B cell (primary cell): ENCODE measurements at places on chromosomes 7 and 10. TPM values are rescaled to one million over a fixed set of nuclear protein-coding genes. Genes with fewer than 3 reads are reported as not detected.

GRCh38 chr7:66429498-66430163 lies 199.1 kb upstream of the KCTD7 start:
- DNase-seq = no peak
- no peak overlapping the region for H3K4me3 ChIP-seq
- no peaks in the 10 kb centered on the region for H3K4me1 ChIP-seq
- H3K27me3 ChIP-seq = no peaks in the 10 kb centered on the region

GRCh38 chr7:106905734-106906133 lies 40.7 kb downstream of the PIK3CG start:
- no peak overlapping the region for H3K27ac ChIP-seq
- H3K4me1 ChIP-seq = no peaks in the 10 kb centered on the region
- no peak overlapping the region for H3K4me3 ChIP-seq
- no peaks in the 10 kb centered on the region for H3K27me3 ChIP-seq

DNA sequence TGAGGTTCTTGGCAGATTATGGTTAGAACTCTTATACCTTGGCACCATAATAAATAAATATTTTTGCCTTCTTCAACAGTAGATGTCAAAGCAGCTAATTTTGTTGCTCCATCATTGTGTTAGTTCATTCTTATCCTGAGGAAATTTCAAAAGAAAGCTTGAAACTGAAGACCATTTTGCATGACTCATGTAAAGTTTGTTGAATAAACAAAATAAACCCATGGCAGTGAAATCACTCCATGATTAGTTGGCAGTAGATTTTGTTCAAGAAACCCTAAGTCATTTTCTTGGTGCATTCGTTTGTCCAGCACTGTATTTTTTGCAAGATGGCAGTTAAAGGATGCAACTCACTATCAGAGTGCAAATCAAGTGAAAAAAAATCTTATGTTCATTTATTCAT lies 91.6 kb downstream of the HECW1 start:
- no peak overlapping the region for H3K27ac ChIP-seq
- DNase-seq = no peak
- H3K27me3 ChIP-seq = no peaks in the 10 kb centered on the region
- H3K4me3 ChIP-seq = no peak overlapping the region

GRCh38 chr7:5831196-5831595 lies 49.4 kb upstream of the OCM start:
- H3K27me3 ChIP-seq = no peaks in the 10 kb centered on the region
- DNase-seq = no peak
- H3K4me3 ChIP-seq = no peak overlapping the region
- no peaks in the 10 kb centered on the region for H3K36me3 ChIP-seq

CBLL1 gene
- total RNA-seq = 49.9 and 57.2 TPM in 2 replicates

PTPN20 gene
- 2.4 and 4.2 TPM in 2 replicates for total RNA-seq

- H3K4me1 ChIP-seq = no peaks in the 10 kb centered on the region
- no peak overlapping the region for H3K27ac ChIP-seq
- H3K4me3 ChIP-seq = no peak overlapping the region
- no peaks in the 10 kb centered on the region for H3K36me3 ChIP-seq
- H3K27me3 ChIP-seq = no peaks in the 10 kb centered on the region
Observed at GRCh38 chr7:68073701-68074100, 1077.1 kb downstream of the TYW1 start.

OR13A1 gene
- 2.3 TPM in 2 replicates for total RNA-seq

EPHB6 gene
- total RNA-seq = 63.0 and 69.6 TPM in 2 replicates

TMEM270 gene
- total RNA-seq = not detected in 2 replicates

GRCh38 chr10:62638062-62638477 lies 166.4 kb upstream of the ADO start:
- H3K27ac ChIP-seq = peak overlapping the region; percentile 66
- H3K4me3 ChIP-seq = no peak overlapping the region
- no peaks in the 10 kb centered on the region for H3K27me3 ChIP-seq
- H3K4me1 ChIP-seq = peaks cover 58% of the 10 kb centered on the region

LSM5 gene
- 32.1 and 34.7 TPM in 2 replicates for total RNA-seq

DNA sequence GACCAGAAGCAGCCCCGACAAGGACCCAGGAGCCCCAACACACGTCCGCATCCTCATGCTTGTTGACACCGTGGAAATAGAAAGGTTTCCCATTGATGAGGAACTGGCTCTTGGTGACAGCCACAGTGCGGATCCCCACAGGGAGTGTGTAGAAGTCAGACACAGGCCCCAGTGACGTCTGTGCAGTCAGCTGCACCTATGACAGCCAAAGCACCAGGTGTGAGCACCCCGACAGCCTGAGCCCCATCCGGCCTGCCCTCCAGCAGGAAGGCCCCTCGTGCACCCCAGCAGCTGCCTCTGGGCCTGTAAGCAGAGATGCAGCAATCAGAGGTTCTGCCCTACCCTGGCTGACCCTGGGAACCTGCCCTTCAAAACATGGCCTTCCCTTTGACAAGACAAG lies 7.1 kb downstream of the GUSB start:
- no peak overlapping the region for H3K27ac ChIP-seq
- no peak overlapping the region for H3K4me3 ChIP-seq
- no peaks in the 10 kb centered on the region for H3K4me1 ChIP-seq
- no peaks in the 10 kb centered on the region for H3K27me3 ChIP-seq
- no peaks in the 10 kb centered on the region for H3K36me3 ChIP-seq

CARD11 gene
- 129 and 133 TPM in 2 replicates for total RNA-seq

DNA sequence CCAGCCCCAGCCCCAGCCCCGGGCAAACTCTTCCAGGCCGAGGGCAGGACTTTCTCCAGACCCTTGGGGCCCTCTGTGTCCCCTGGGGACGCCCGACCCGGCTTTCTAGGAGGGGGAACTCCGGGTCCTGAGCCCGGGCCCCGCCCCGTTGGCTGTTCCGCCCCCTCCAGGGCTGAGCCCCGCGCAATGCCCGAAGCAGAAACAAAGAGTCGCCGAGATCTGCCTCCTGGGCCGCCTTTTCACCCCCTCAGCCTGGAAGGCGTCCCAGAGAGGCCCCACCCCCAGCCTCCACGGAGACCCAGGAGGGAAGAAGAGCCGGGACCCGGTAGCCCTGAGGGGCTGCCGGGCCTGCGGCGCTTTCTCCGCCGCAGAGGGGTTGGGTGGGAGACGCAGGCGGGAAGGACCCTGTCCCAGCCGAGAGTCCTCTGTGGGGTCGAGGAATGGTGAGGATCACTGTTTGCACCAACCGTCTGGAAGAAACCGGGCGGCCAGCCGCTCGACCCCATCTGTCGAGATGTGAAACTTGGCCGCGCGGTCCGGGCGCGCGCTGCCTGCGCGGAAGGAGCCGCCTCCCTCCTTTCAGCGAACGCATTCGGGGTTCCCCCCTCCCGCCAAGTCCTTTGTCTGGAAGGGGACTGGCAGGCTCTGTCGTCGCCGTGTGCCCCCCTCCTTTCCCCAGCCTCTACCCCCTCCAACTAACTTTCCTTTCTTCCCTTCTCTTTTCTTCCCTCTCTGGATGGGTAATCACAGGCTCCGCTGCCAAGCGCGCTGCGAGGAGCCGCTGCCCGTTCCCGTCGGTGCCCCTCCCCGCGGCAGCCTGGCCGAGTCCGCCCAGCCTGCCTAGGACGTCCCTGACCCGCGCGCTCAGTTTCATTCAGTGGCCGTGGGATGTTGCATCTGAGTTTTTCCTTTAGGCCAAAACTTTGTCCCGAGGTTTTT lies 10.2 kb downstream of the EN2 start:
- no peaks in the 10 kb centered on the region for H3K36me3 ChIP-seq
- peaks cover 93% of the 10 kb centered on the region for H3K27me3 ChIP-seq
- H3K4me1 ChIP-seq = peaks cover 39% of the 10 kb centered on the region
- peak overlapping the region; percentile 27 for H3K4me3 ChIP-seq
- peak; percentile 53 for DNase-seq

GRCh38 chr10:132397671-132398565 lies 918 bp downstream of the PWWP2B start:
- H3K4me1 ChIP-seq = peaks cover 74% of the 10 kb centered on the region
- peak overlapping the region; percentile 75 for H3K4me3 ChIP-seq
- H3K36me3 ChIP-seq = no peaks in the 10 kb centered on the region
- peak overlapping the region; percentile 88 for H3K27ac ChIP-seq
- no peaks in the 10 kb centered on the region for H3K27me3 ChIP-seq
- DNase-seq = peak; percentile 76

PTF1A gene
- total RNA-seq = not detected in 2 replicates

- no peak overlapping the region for H3K27ac ChIP-seq
- DNase-seq = no peak
- no peak overlapping the region for H3K4me3 ChIP-seq
Observed at GRCh38 chr10:44385696-44386441, 972 bp upstream of the CXCL12 start.

GRCh38 chr10:122531939-122532338 lies 28.6 kb upstream of the DMBT1 start:
- H3K4me1 ChIP-seq = no peaks in the 10 kb centered on the region
- H3K4me3 ChIP-seq = no peak overlapping the region
- H3K27ac ChIP-seq = no peak overlapping the region
- no peaks in the 10 kb centered on the region for H3K36me3 ChIP-seq
- H3K27me3 ChIP-seq = no peaks in the 10 kb centered on the region

RNF133 gene
- not detected in 2 replicates for total RNA-seq

- no peaks in the 10 kb centered on the region for H3K36me3 ChIP-seq
- H3K27ac ChIP-seq = no peak overlapping the region
- H3K4me3 ChIP-seq = no peak overlapping the region
- H3K4me1 ChIP-seq = no peaks in the 10 kb centered on the region
Observed at GRCh38 chr10:100392686-100393003, 45.6 kb downstream of the SCD start.

GRCh38 chr7:31772211-31772610 lies 85.2 kb downstream of the PPP1R17 start:
- H3K4me3 ChIP-seq = no peak overlapping the region
- H3K27ac ChIP-seq = no peak overlapping the region
- no peak for DNase-seq
- no peaks in the 10 kb centered on the region for H3K36me3 ChIP-seq
- H3K27me3 ChIP-seq = no peaks in the 10 kb centered on the region

POLD2 gene
- 86.7 and 91.0 TPM in 2 replicates for total RNA-seq

DNA sequence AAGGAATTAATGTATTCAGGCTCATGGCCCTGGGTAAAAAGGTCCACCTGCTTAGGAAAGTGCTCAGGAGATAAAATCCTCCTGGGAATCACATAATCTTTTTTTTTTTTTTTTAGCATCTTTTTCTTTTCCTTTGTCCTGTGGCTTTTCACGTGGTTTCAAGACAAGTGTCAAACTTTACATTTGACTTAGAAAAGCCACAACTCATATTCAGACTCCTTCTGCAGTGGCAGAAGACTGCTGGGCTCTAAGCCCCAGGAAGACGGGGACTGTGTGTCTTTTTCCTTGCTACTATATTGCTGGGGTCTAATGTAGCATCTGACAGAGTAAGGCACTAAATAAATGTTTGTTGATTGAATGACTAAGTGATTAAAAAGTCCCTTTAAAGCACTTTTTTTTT lies 127.5 kb upstream of the ANKRD1 start:
- H3K27ac ChIP-seq = no peak overlapping the region
- no peaks in the 10 kb centered on the region for H3K4me1 ChIP-seq
- no peak overlapping the region for H3K4me3 ChIP-seq

- peak overlapping the region; percentile 91 for H3K27ac ChIP-seq
- H3K4me3 ChIP-seq = no peak overlapping the region
- peaks cover 1% of the 10 kb centered on the region for H3K36me3 ChIP-seq
- no peaks in the 10 kb centered on the region for H3K27me3 ChIP-seq
Observed at GRCh38 chr10:124694481-124695220, 49.5 kb downstream of the FAM53B start.

DNA sequence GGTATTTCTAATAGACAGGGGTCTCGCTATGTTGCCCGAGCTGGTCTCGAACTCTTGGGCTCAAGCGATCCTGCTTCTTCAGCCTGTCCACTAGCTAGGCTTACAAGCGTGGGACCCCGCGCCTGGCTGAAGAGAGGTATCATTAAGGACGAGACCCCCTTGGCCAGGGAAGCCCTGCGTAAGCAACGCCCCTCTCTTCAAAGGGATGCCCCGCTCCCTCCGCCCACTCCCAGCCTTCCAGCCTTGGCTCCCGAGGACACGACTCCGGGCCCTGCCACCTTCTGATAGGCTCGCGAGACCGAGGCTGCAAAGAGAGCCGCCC lies 220 bp upstream of the ZKSCAN5 start:
- peak overlapping the region; percentile 95 for H3K4me3 ChIP-seq
- no peaks in the 10 kb centered on the region for H3K27me3 ChIP-seq
- H3K4me1 ChIP-seq = peaks cover 27% of the 10 kb centered on the region
- peak overlapping the region; percentile 80 for H3K27ac ChIP-seq
- no peaks in the 10 kb centered on the region for H3K36me3 ChIP-seq

NSUN6 gene
- total RNA-seq = 27.9 and 29.2 TPM in 2 replicates

DNA sequence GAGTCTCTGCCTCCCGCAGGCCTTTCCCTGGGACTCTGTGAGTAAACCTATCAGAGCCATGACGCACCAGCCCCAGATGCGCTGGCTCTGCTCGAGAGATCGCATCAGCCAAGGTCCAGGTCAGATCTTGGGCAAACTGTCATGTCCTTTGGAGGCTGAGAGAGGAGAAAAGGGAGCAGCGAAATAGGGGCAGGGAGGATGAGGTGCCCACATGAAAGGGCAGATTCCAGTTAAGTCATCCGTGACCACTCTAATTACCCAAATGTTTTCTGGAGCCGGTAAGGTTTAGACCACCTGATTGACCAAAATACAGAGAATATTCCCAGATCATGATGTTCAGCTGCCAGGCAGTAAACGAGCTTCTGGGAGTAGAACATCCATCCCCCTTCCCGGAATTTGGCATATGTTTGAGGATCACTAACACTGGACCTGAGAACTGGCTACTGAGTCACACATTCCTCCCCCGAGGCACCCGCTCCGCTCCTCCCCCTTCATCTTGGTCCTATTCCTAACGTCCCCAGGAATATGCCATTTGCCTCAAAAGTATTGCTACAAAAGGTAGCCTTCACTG lies 88.0 kb downstream of the FGFR2 start:
- H3K27me3 ChIP-seq = no peaks in the 10 kb centered on the region
- no peak for DNase-seq
- H3K4me3 ChIP-seq = no peak overlapping the region

DNA sequence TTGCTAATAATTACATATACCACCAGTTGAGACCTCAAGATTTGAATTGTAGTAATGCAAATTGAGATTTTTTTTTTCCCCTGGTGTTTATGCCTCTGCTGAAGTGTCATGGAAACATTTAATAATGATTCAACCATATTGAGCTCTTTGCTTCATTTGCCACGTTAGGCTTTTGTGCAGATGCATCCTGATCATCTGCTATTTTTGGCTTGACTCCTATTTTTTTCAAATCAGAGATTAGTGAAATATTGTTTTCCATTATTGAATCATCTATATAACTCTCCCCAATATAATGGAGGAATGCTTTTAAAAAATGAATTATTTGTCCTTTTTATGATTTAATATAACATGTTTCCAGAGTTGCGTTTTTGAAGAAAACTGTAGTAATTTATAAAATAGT lies 115.1 kb downstream of the SRI start:
- no peaks in the 10 kb centered on the region for H3K27me3 ChIP-seq
- DNase-seq = no peak
- H3K36me3 ChIP-seq = no peaks in the 10 kb centered on the region
- no peak overlapping the region for H3K27ac ChIP-seq

PNLIPRP2 gene
- not detected in 2 replicates for total RNA-seq

- no peaks in the 10 kb centered on the region for H3K36me3 ChIP-seq
- peaks cover 2% of the 10 kb centered on the region for H3K27me3 ChIP-seq
- H3K4me1 ChIP-seq = peaks cover 4% of the 10 kb centered on the region
- no peak overlapping the region for H3K27ac ChIP-seq
- DNase-seq = no peak
Observed at GRCh38 chr10:84310470-84310869, 17.9 kb upstream of the CCSER2 start.
